ENCODE measurements at places on chromosomes 5 and 9.

DNA sequence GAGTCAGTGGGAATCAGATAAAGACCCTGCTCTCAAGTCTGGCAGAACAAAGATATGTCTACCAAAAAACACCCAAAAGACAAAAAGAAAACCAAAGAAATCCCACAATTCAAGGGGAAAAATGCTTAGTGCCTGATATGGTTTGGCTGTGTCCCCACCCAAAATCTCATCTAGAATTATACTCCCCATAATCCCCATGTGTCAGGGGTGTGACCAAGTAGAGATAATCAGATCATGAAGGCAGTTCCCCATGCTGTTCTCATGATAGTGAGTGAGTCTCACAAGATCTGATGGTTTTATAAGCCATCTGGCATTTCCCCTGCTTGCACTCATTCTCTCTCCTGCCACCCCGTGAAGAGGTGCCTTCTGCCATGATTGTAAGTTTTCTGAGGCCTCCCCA is 13.4 kb downstream of the FBXO10 start:
- DNase-seq = no peak

DNA sequence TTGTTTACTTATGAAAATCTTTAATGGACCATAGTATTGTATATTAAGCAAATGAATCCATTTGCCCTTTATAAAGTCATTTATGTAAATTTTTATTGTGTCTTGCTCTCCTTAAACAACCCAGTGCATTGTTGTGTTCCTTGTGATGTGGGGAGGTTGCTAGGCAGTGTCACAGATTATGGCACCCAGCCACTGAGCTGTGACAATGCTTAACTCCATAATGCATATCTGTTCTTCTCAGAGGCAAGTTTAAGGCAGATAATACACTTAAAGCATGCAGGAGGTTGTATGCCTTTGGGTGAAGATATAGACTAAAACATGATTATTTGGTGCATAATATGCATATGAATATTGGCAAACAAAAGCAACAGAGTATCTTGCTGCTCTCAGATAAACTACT is 269.6 kb upstream of the RIOK2 start:
- DNase-seq = no peak

- no peak for DNase-seq
These were observed 214.8 kb downstream of the TTLL11 start for GRCh38 chr9:121878271-121878822.

GRCh38 chr5:173538654-173539053 is 77.8 kb downstream of the BOD1 start:
- DNase-seq = peak; percentile 78

GRCh38 chr5:80346055-80346454 is 26.3 kb downstream of the SPZ1 start:
- peak; percentile 46 for DNase-seq

DNA sequence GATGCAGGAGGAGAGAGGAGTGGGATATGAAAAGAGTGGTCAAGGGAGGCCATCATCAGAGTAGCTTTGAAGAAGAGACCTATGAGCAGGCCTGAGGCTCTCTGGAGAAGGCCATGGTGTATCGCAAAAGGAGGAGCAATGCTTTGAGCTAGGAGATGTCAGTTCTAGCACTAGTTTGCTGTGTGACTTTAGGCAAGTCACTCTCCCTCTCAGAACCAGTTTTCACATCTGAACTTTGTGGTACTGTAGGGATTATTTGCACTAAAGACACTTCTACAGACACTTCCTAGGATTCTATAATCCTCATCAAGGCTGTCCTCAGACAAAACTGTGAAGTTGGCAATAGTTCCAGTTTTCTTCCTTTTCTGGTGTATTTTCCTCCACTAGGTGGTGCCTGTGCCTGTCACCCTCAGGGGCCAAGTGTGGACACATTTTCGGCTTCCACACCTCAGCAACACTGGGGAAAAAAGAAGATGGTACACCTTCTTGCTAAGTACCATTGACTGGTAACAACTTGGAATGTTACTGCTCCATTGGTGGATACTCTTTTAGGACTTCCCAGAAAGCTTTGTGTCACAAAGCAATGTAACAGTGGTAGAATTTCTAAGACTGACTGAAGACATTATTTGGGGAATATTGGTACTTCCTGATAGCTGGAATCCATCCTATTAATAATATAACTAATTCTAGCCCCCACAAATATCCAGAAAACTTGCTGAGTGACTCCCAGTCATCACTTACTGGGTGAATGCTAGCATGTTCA is 9.9 kb downstream of the PAPPA start:
- DNase-seq = peak; percentile 4

- DNase-seq = no peak
These were observed 79.6 kb downstream of the PRKACG start for GRCh38 chr9:68934329-68934644.

All from Jurkat, Clone E6-1 (cell line).